ENCODE measurements at places on chromosomes 7 and 10. TPM values are rescaled to one million over a fixed set of nuclear protein-coding genes. Genes with fewer than 3 reads are reported as not detected.

DNA sequence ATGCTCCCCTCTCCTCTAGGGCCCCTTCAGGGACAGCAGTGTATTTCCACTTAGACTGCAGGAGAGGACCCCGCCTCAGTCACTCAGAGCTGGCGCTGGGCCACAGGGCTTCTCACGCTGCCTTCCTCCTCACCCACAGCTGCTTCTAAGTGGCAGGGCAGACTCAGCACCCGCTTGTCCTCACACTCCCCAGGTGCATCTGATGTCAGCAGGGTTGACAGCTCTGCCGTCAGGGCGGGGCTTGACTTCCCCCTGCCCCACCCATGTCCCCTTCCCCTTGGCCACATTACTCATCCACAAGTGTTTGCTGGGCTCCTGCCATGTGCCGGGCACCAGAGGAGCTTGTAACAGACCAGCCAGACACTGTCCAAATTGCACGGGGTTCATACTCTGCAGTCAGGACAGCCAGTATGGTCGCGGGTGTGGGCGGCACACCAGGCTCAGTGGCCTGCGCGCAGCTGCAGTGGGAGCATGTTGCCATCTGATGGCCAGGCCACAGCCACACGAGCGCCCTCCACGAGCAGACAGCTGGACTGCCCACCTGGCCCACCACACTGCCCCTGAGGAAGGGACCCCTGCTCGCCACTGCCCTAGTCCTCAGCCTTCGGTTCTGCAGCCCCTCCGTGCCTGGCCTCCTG, 29.3 kb upstream of the TTYH3 start:
- H3K4me1 ChIP-seq = no peaks in the 10 kb centered on the region
- no peaks in the 10 kb centered on the region for H3K27me3 ChIP-seq
- no peak overlapping the region for H3K27ac ChIP-seq
- no peak for DNase-seq
- peaks cover 38% of the 10 kb centered on the region for H3K36me3 ChIP-seq
- no peak overlapping the region for H3K4me3 ChIP-seq

- H3K27me3 ChIP-seq = no peaks in the 10 kb centered on the region
- peak overlapping the region; percentile 91 for H3K27ac ChIP-seq
- peaks cover 24% of the 10 kb centered on the region for H3K4me1 ChIP-seq
- H3K36me3 ChIP-seq = peaks cover 6% of the 10 kb centered on the region
- peak; percentile 45 for DNase-seq
- H3K4me3 ChIP-seq = peak overlapping the region; percentile 74
These were observed 809 bp downstream of the C10orf143 start for GRCh38 chr10:130109796-130110245.

DNA sequence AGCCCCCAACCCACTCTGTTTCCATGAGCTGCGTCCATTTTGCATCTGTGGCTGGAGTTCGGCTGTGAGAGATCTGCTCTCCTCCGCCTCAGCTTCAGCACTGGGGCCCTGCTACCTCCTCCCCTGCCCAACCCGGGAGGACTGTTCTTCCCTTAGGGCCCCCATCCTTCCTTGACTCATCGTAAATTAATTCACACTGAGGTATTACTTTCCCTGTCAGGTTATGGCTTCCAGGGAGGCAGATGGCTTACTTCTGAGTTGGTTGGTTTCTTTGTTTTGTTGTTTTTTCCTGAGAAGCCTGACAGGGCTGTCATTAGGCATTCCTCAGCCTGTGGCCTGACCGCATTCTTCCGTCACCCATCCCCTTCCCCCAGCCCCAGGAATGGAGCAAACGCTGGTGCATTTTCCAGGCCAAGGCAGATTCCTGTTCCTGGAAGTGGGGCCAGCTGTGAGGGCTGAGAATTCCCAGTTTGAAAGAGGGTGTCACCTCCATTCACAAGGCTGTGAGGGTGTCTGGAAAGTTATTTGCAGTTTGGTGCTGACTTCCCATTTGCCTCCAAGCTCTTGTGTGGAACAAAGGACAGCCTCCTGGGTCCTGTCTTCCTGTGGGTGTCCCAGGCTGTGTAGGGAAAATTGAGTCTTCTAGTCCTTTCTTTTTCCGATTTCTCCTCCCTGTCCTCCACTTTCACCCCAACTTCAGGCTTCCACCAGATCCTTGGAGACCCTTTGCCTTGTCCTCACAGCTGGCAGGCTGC, 11.7 kb downstream of the CPA5 start:
- no peaks in the 10 kb centered on the region for H3K27me3 ChIP-seq
- peak; percentile 81 for DNase-seq
- H3K4me1 ChIP-seq = no peaks in the 10 kb centered on the region
- no peaks in the 10 kb centered on the region for H3K36me3 ChIP-seq
- H3K4me3 ChIP-seq = no peak overlapping the region

GRCh38 chr10:21510241-21511094, 15.0 kb downstream of the SKIDA1 start:
- H3K4me1 ChIP-seq = peaks cover under 1% of the 10 kb centered on the region
- H3K4me3 ChIP-seq = peak overlapping the region; percentile 62
- H3K36me3 ChIP-seq = no peaks in the 10 kb centered on the region
- no peak overlapping the region for H3K27ac ChIP-seq
- no peak for DNase-seq
- no peaks in the 10 kb centered on the region for H3K27me3 ChIP-seq

GRCh38 chr10:51860257-51860656, 160.9 kb upstream of the CSTF2T start:
- H3K27ac ChIP-seq = peak overlapping the region; percentile 78
- no peak for DNase-seq
- H3K36me3 ChIP-seq = no peaks in the 10 kb centered on the region
- H3K4me3 ChIP-seq = no peak overlapping the region
- no peaks in the 10 kb centered on the region for H3K27me3 ChIP-seq
- peaks cover 33% of the 10 kb centered on the region for H3K4me1 ChIP-seq

DNA sequence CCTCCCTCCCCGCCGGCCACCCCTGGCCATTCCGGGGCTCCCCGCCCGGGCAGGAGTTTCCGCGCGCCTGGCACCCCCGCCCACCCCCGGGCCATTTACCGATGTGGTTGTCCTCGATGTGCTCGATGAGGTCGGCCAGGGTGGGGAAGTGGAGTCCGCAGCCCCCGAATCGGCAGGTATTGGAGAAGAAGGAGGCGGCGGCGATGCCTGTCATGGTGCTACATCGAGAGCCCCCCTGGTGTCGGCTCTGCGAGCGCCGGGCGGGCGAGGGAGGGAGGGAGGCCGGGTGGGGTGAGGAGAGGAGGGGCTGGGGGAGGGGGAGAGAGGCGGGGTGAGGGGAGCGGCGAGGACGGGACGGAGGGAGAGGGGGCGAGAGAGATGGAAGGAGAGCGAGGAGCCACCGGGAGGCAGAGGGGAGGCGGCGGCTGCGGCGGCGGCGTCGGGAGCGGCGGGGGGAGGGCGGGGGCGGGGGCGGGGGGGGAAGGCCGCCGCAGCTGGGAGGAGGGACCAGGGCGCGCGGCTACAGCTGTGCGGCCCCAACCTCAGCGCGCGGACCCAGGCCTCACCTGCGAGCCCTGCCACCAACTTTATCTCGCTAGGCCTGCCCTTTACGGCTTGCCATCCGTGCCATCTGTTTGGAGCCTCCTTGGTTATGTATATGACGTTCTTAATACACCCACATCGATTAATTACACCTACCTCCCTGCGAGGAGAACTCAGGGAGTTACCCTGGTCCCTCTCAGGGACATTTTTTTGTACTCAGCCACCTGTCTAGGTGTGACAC, at the start of gene JAZF1:
JAZF1 (minus strand) TSS at position 432 of the 784 bp plus-strand sequence.
- H3K4me3 ChIP-seq = peak within 1 kb of the TSS; percentile 79
- peak within 1 kb of the TSS; percentile 76 for H3K27ac ChIP-seq
- DNase-seq = peak; percentile 80
- H3K36me3 ChIP-seq = no peaks in the 10 kb centered on the region
- H3K27me3 ChIP-seq = no peaks in the 10 kb centered on the region

DNA sequence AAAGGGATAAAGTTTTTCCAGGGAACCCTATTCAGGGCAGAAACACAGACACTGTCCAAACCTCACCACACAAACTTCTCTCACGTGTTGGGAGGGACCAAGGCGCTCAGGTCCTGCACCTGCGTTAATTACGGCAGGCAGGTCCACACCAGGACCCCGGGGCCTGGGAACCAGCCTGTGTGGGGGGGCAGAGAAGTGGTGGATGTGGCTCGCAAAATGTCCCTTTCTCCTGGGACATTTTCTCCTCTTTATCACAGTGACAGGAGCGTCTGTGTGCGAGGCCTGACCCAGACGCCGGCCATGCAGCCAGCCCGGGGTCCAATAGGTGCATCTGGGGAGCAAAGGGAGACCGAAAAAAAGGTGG, 73.4 kb upstream of the ZNF722 start:
- no peaks in the 10 kb centered on the region for H3K36me3 ChIP-seq
- no peaks in the 10 kb centered on the region for H3K27me3 ChIP-seq
- no peak for DNase-seq
- H3K4me3 ChIP-seq = peak overlapping the region; percentile 80

GRCh38 chr7:102321351-102322201, 34.7 kb downstream of the SPDYE6 start:
- H3K27ac ChIP-seq = no peak overlapping the region
- no peaks in the 10 kb centered on the region for H3K4me1 ChIP-seq
- no peak for DNase-seq
- H3K27me3 ChIP-seq = no peaks in the 10 kb centered on the region
- no peak overlapping the region for H3K4me3 ChIP-seq

GRCh38 chr10:129033340-129033739, 433.7 kb upstream of the MGMT start:
- no peaks in the 10 kb centered on the region for H3K36me3 ChIP-seq
- H3K4me1 ChIP-seq = no peaks in the 10 kb centered on the region
- H3K27me3 ChIP-seq = peaks cover 66% of the 10 kb centered on the region

GRCh38 chr10:132044803-132045202, 20.9 kb upstream of the JAKMIP3 start:
- DNase-seq = no peak
- no peak overlapping the region for H3K27ac ChIP-seq
- H3K4me1 ChIP-seq = no peaks in the 10 kb centered on the region
- peaks cover 5% of the 10 kb centered on the region for H3K27me3 ChIP-seq
- no peaks in the 10 kb centered on the region for H3K36me3 ChIP-seq

AMZ1 gene
- not detected for total RNA-seq

EPHB6 gene
- 3.5 TPM for total RNA-seq

CDNF gene
- total RNA-seq = 17.4 TPM

CTAGE15 gene
- total RNA-seq = not detected

TEX36 gene
- not detected for total RNA-seq

GIMAP2 gene
- 3.7 TPM for total RNA-seq

PPP1R9A gene
- 15.1 TPM for total RNA-seq
